ENCODE measurements at places on chromosomes 12 and 14.

DNA sequence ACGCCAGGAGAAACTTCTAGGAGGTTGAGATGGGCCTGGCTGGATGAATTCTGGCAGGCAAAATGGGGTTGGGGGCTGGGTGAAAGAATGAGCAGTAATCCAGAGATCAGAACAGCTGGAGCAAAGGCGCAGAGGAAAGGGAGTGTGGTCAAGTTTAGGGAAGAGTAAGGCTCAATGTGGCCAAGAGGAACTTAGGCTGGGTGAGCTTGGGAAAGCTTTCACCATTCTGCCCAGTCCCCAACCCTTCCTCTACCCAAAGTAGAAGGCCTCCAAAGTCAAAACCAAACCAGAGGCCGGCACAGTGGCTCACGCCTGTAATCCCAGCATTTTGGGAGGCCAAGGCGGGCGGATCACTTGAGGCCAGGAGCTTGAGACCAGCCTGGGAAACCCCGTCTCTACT lies 10.2 kb upstream of the RABGGTA start:
- DNase-seq, result no peak

DNA sequence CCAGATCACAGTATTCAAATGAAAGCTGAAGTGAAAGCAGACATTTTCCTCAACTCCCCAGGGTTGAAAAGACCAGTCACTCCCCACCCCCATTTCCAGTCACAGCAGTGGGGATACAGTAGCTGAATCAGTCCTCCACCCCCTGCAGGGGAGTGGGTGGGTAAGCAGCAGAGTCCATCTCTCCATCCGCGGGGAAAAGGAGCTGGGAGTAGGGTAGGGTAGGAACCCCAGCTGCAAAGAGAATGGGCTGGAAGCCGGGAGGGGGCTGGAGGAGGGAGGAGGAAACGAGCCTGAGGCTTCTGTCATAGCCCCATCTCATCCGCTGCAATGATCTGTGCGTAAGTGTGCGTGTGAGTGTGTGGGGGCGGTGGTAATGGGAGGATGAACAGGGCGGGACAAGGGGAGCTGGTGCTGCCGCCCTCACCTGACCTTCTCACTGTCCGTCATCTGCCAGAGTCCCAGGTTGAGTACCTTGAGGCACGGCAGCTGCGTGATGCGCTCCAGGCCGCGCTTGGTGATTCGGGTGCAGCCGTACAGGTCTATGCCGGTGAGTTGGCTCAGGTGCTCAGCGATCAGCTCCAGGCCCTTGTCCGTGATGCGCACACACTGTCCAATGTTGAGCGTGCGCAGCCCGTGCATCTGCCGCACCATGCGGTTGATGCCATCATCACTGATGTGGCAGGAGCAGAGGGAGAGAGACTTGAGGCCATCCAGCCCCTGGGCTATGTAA lies 1.8 kb downstream of the FBXL14 start:
- DNase-seq, result peak; percentile 64

GRCh38 chr14:35878272-35879150 lies 52.4 kb downstream of the BRMS1L start:
- peak; percentile 75 for DNase-seq

DNA sequence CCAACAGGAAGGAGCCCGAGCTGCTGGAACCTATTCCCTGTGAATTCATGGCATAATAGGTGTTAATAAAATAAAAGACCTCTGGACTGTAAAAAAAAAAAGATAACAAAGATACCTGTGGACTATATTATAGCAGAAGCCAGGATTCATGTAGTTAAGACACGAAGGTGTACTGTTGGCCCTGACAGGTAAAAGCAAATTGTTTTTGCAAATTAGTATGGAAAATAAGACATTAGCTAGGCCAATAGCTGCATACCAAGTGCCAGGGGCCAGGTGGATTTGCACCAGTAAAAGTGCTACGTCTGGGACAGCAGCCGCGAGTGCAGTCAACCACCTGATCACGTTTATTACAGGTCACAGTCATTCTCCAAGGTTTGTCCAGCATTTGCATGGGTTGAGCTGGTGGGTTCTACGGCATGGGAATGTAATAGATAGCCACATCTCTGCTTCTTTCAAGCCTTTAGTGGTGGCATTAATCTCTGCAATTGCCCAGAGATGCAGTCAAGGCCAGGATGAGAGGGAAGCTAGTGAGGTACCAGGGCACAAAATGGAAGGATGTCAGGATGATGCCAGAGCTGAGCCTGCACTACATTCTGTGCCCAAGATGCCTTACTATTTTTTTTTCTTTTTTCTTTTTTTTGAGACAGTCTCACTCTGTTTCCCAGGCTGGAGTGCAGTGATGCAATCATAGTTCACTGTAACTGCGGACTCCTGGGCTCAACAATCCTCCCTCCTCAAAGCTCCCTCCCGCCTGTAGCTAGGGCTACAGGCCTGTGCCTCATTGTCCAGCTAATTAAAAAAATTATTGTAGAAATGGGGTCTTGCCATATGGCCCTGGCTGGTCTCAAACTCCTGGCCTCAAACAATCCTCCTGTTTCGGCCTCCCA lies 26.3 kb downstream of the TNFAIP2 start:
- DNase-seq, result no peak

DNA sequence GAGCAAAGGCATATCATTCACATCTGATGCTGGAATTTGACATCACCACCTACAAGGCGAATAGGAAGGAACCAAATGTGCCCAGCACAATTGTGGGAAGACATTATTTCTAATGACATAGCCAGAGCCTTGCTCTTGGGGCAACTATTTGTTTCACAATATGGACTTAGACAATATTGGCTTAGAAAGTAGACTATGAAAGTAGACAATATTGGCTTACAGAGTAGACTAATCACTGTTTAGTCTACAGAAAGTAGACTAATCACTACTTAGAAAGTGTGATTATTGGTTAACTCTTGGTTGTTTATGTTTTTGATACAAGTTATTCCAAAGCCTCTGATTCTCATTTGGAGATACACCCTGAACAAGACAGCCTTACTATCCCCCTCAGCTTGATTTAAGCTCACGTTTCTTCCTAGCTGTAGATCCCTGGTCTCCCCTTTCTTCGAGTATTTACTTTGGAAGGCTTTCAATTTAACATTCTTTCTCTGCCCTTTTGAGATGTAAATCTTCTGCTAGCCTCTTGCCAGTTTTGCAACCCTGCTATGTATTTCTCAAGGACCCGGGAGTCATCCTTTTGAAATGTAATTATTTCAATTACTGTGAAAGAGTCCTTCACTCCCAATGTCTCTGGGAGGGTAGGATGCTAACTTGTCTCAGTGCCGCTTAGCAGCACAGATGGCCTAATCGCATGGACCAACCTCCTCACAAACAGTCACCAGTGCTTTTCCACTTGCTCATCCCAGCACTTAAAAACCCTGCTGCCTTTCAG lies 843.2 kb downstream of the GALC start:
- no peak for DNase-seq

DNA sequence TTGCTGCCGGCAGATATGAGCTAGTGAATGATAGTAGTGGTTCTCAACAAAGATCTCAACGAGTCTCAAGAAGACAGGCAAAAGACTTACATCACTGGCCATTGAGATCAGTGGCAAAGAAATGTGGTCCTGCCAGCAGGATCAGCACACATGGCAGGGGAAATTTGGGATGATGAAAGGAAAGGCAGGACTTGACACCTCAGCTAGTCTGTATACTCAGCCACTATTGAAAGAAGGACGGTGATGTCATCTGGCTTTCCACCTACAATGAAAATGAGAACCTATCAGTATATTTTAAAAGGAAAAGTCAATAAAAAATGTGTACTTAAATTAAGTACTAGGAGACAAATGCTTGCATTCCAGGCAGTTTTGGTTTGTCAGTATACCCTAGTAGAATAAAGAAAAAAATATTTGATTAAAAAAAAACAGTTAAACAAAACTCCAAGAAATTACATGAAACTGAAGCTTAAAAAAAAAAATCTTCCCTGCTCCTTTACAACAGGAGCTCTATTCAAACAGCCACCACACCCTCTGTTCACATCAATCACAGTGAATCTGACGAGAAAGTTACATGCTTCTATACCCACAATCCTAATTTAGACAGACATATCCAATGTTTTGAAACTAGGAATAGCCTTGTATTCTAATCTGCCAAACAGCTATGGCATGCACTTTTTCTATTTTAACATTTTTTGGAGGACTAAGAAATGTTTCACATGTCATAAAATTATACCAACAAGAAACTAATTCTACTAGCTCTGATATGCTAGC lies 34.9 kb downstream of the RAD9B start:
- DNase-seq, result no peak

GRCh38 chr12:18799561-18799960 lies 61.6 kb downstream of the CAPZA3 start:
- DNase-seq, result peak; percentile 3

- DNase-seq, result no peak
Observed at GRCh38 chr14:74552623-74553022, 59.1 kb downstream of the ISCA2 start.

DNA sequence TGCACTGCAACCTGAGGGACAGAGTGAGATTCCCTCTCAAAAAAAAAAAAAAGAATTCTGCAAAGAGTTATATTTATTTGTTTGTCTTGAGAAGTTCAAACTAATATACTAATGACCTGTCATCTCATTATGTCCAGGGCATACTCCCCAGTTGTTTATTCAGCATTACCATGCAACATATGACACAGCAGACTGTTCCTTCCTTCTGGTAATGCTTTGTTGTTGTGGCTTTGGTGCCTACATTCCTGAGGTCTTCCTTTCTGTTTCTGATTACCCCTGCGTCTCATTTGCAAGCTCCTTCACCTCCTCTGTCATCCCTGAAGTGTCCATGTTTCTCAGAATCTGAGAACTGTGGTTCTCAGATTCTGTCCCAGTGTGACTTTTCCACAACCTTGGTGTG lies 55.3 kb downstream of the DERA start:
- DNase-seq, result no peak

DNA sequence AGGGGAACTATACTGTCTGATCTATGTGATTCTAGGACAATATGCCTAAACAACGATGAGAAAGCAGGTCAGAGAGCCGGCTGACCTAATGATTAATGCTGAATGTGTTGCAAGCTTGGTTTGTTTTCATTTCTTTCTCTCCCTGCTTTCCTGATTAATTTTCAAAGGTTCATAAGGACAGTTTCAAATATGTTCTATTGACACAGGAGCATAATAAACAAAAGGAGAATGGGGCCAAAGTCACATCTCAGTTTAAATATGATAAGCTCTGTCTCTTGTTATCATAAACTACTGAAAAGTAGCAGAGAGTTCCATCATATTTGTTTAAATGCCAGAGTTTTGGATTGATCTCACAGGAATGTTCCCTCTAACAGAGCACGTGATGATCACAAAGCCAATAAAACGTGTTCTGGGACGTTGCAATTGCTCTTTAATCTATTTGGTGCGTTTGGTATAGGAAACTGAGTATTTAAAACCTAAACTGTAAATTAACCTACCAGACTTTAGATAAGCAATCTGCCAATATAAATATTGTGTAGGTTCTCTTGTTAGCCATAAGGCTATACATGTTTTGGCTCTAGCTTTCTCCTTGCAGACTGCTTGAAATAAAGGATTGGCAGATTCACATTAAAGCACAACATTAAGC lies 3.7 kb upstream of the HSD17B6 start:
- DNase-seq, result no peak

- no peak for DNase-seq
Observed at GRCh38 chr14:105496831-105497591, 6.0 kb downstream of the TEDC1 start.

DNA sequence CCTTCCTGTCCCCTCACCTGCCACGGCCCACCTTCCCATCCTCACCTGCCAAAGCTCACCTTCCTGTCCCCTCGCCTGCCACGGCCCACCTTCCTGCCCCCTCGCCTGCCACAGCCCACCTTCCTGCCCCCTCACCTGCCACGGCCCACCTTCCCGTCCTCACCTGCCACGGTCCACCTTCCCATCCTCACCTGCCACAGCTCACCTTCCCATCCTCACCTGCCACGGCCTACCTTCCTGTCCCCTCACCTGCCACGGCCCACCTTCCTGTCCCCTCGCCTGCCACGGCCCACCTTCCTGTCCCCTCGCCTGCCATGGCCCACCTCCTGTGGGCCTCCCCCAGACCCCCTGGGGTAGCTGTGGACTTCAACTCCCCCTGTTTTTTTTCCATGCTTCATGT lies 48.8 kb upstream of the GPR68 start:
- DNase-seq, result no peak

- DNase-seq, result no peak
Observed at GRCh38 chr14:96160076-96160912, 44.3 kb upstream of the BDKRB2 start.

DNA sequence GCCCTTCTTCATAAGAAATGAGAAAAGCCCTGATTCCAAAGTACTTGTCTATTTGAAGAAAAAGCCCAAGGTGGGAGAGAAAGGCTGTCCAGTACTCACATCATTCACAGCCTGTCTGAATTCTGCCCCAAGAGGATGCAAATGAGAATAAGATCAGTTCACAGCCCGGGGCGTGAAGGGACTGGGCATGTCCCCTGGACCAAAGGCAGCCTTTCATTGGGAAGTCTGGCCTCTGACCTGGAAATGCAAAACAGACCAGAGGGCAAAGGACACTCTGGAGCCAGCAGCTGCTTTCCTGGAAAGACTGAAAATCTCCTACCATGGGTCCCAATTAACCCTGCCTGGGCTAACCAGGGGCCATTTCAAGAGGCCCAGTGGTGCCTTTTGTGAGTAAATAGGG lies 191.2 kb upstream of the PELI2 start:
- DNase-seq, result no peak

- DNase-seq, result no peak
Observed at GRCh38 chr12:128938886-128939285, 85.6 kb downstream of the GLT1D1 start.

DNA sequence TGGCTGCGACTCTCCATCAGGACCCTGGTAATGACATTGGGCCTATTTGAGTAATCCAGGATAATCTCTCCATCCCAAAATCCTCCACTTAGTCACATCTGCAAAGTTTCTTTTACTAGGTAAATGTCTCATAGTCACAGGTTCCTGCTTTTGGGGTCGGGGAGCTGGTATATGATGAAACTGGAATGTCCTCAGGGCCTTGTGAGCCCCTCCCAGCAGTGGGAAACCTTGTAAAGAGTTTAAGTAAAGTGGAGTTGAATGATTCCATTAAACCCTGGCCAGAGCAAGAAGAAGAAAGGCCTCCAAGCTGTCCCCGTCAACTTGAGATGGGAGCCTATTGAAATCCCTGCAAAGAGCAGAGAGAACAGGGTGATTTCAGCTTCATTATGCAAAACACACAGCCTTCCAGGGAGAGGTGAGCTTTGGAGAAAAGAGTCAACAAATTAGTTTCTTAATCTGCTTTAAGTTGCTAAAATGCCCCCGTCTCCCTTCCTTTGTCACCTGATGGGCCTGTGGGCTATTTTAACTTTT lies 12.6 kb downstream of the WSCD2 start:
- no peak for DNase-seq

DNA sequence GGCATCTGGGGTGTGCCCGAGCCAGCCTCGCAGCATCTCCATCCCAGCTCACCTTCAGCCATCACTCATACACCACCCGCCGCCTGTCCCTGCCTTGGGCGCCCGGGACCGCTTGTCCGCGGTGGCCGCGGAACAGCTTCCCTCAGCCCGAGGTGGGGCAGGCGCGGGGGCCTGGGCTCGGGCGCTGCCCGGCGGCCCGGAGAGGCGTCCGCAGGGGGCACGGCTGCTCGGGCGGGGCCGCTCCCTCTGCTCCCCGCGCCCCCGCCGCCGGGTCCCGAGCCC lies 430 bp downstream of the SLC41A2 start:
- peak; percentile 21 for DNase-seq

Measured in HTR-8/SVneo (cell line).